ENCODE measurements at places on chromosomes 12 and 14.

DNA sequence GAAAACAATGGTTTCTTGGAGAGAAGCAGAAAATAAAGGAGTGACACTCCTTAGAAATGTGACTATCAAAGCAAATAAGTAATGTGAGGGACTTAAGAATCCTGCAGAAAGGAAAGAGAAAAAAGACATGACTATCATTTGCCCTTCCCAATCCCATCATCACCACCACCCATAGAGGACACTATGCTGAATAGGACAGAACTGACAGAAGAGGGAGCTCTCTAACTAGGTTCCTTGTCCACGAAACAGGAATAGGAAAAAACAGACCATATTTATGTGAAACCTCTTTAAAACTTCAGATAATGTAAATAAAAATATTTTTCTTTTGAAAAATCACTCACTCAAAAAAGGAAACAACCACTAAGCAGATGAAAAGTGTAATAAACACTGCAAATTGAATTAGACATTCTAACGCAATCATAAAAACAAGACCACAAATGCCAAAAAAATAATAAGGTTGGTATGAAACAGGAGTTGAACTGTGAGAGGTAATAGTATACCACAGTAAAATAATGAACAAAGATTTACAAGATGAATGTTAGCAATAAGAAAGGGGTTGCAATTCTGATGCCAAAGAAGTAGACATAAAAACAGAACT is 24.1 kb downstream of the KLRD1 start:
- DNase-seq = peak; percentile 92

- peak; percentile 70 for DNase-seq
Observed at GRCh38 chr14:23115039-23115731, 3.9 kb downstream of the CEBPE start.

- peak; percentile 74 for DNase-seq
Observed at GRCh38 chr14:35406506-35407305, 2.2 kb upstream of the NFKBIA start.

- peak; percentile 29 for DNase-seq
Observed at GRCh38 chr14:63650256-63650952, 8.7 kb upstream of the WDR89 start.

GRCh38 chr14:22650960-22651521 is 6.9 kb upstream of the OR6J1 start:
- DNase-seq = peak; percentile 41

DNA sequence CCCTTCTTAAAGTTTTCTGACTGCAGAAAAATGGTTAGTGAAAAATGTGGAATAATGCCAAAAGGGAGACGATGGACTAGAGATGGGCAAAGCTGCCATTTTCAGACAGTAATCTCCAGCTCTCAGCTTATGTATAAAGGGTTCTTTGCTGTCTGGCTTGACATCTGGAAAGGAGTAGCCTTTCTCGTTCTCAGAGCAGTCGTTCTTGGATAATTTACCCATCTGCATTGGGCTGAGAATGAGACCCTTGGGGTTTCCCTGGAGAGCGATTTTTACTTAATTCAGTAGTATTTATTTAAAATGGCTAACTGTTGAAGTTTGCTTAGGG is 1.2 kb downstream of the NUDT4 start:
- DNase-seq = peak; percentile 67

GRCh38 chr14:51495319-51495718 is 156.4 kb upstream of the FRMD6 start:
- no peak for DNase-seq

- no peak for DNase-seq
Observed at GRCh38 chr14:75549169-75549568, 26.9 kb downstream of the BATF start.

Data from DMS53 (cell line).